ENCODE measurements at places on chromosomes 1 and 21.

DNA sequence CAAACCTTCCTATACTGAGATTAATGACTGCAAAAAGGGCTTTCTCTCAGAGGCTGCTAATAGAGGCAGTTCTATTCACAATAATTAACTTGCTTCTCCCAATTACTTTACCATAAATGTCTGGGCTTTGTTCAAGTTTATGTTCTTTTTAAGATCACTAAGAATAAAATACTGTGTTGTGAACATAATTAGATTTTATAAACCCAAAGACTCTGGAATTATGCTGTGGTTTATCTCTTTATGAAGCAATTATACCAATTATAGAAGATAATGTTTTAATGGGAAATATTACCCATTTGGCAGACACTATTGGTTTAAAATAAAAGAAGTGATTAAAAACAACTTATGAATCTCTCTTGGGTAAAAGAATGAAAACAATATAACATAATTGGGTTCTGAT is 43.5 kb upstream of the IL12RB2 start:
- DNase-seq, result no peak

DNA sequence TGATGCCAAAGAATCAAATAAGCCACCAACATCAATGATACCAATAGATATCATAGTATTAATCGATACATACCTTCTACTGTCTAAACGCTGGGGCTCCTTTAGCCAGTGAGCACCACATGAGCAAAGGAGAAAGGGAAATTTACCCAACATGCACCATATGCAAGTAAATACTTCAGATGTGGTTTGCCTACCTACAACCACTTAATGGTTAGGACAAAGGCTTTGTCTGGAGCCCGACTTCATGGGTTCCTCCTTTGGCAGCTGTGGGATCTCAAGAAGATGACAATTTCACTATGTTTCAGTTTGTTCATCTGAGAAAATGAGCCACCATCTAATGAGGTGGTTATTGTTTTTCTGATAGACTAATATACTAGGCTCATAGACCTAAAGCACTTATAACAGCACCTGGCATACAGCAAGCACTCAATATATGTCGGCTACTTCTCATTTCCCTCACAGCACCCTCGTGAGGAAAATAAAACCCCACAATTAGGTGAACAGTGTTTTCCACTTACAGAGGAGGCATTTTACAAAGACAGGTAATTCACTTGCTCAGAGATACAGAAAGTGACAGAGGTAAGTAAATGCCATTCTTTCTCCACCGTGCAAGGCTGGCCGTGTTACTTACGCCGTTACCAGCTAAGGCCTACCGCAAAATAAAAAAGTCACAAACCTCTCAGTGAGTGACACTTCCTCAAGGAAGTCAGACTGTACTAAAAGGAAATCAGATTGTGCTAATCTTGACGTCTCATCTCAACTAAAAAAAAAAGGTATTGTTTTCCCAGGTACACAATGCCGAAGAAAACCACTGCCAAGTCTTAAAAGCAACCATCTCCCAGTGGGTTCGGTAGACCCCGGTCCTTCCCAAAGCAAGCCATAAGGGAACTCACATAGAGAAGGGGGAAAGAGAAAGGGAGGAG is 1.6 kb downstream of the TTC13 start:
- no peak for DNase-seq

DNA sequence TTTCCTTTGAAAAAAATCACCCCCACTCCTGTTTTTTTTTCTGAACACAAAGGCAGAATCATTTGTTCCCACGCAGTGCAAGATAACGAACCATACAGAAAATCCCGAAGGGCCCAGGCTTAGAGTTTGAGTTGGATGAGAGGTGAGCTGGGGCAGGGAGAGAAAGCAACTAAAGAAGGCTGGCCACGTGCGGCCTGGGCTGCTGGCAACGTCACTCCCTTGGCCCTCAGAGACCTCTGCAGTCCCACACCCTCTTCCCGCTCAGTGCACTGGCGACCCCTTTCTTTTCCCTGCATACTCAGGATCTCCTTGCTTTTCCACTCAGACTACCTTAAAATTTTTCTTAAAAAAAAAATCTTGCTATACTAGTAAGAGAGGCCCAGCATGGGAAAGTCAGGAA is 28.2 kb upstream of the CRNN start:
- no peak for DNase-seq

- DNase-seq, result peak; percentile 2
Measured at GRCh38 chr1:114668784-114669561, 876 bp downstream of the DENND2C start.

- no peak for DNase-seq
Measured at GRCh38 chr1:44413740-44414139, 8.7 kb downstream of the RNF220 start.
